Activated naive CD4-positive, alpha-beta T cell treated with anti-CD3 and anti-CD28 coated beads for 36 hours (primary cell): ENCODE measurements at places on chromosomes 5 and 9. TPM values are rescaled to one million over a fixed set of nuclear protein-coding genes. Genes with fewer than 3 reads are reported as not detected.

GRCh38 chr5:35741126-35741716, 115.5 kb upstream of the IL7R start:
- DNase-seq, result no peak

DNA sequence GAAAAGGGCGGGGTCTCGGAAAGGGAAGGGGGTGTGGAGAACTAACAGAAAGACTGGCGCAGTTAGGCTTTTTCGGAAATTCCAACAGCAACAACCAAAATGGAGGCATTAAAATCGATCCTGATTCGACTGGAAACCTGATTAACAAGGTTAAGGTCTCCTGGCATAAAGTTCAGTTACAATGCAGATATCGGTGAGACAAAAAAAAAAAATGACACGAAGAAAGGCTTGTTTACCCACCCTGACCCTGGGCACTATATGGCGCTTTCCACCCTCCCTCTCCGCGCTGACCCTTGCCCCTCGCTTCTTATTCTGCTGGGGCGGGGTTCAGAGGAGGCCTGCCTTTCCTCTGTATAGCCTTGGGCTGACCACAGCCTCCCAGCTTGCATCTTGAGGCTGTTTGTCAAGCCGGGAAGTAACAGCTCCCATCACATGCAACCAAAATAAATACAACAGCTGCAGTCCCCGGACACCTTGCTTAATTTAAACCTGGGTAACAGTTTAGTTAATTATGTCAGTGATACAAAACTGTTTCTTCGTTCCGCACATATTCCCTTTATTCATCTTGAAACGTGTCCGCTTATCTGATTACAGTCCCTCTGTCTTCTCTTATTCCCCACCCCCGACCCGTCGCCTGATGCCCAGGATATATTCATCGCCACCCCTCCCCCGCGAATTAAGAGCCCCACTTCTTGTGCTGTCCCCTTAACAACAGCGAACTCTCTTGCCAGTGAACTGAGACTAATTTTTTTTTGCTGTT, 795 bp upstream of the PJA2 start:
- DNase-seq, result peak; percentile 45

TAS2R1 gene
- not detected for total RNA-seq

GRCh38 chr9:134855231-134855899, 25.2 kb upstream of the FCN2 start:
- DNase-seq, result no peak

- DNase-seq, result no peak
These were observed 52.2 kb upstream of the GRAMD2B start for GRCh38 chr5:126370796-126371718.

MTX3 gene
- 5.7 TPM for total RNA-seq

DNA sequence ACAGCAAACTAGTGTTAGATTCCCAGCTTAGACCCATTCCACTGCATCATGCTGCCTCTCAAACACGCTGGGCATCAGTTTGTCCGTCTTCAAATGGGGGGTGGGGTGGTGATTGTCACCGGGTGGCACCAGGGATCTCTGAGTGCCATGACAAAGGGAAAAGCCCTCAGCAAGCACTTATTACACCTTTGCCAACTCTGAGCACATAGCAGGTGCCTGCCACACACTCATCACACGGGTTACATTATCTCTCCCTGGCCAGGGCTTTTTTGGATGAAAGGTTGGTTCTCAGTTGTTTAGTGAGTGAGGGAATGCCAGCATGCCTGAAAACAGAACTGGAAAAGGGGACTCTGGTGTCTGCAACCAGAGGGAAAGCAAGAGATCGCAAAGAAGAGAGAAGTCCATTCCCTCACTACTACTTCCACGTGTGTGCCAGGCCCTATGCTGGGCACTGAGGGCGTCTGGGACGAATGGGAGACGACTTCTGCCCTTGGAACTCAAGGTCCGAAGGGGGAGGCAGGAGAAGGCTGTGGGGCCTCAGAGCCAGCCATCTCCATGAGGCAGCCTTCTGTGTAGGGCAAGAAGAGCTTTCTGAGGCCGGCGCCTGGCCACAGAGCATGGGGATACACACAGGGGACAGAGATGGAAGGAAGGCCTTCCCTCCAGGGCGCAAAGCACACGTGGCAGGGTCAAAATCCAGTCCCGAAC, 48.9 kb downstream of the PAX5 start:
- DNase-seq, result no peak
